ENCODE measurements at places on chromosomes 1 and 21.

GRCh38 chr1:15007842-15008241 lies 145.7 kb upstream of the TMEM51 start:
- DNase-seq, result no peak

GRCh38 chr21:44658913-44659595 lies 1.3 kb downstream of the KRTAP12-3 start:
- DNase-seq, result no peak

GRCh38 chr21:17911628-17912027 lies 92.5 kb upstream of the C21orf91 start:
- no peak for DNase-seq

DNA sequence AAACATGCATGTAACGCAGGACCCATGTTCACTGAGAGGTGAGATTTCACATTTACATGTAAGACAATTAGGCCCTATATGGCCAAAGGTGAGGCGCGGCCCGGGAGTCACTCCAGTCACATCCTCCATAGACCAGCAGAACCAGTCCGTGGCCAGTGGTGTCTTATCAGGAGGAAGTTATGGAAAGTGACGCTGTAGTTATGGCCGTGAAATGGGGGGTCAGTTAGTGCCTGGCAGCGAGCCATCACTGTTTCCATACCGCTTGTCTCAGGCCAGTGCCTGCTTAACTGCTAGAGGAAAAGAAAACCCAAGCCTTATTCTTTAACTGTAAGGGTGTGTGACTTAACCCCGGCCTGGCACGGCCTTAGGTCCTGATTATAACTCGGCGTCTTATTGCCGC lies 6.1 kb downstream of the C1orf159 start:
- DNase-seq, result no peak

DNA sequence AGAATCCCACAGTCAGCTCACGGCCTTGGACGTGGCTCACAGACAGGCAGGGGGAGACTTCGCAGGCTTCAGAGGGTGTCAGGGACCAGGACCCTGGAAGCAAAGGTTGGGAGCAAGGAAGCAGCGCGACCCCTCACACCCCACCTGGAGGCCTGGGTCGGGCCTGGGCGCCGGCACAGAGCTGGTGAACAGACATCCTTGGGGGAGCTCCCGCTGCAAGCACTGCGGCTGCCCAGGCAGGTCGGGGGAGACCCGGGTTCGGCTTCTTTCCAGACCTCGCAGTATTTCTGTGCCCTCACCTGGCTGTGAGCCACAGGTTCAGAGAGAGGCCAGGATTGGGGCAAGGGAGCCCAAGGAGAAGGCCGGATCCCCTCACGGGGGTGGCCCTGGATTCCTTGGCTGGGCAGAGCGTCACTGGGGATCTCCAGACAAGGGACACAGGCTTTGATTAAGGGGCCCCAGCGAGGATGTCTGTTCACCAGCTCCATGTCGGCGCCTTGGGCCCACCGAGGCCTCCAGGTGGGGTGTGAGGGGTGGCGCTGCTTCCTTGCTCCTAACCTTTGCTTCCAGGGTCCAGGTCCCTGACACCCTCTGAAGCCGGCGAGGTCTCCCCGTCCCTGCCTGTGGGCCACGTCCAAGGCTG lies 37.9 kb upstream of the TSPEAR start:
- no peak for DNase-seq
